ENCODE measurements at places on chromosomes 1 and 21.
A peak's percentile ranks its signal among the peaks of the same experiment; 100 is the strongest.

DNA sequence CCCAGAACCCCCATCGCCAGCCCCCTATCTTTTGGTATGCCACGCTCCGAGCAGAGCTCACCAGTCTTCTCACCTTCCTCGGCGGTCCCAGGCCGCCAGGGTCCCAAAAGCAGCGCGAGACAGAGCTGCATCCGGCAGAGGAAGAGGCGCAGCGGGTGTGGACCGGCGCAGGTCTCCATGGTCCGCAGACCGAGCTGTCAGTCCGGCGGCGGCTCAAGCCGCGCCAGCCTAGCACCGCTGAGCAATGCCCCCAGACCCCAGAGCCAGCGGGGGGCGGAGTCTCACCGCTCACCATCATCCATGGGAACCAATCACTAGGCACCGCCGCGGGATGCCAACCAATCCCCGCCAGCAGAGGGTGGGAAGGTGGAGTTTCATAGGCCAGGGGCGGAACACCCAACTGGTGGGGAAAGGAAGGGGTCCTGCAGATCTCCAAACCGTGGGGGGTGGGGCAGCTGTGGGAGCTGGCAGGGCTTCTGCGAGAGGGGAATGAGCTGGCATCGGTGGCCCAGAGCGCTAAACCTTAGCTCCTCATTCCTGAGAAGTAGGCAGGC, at the start of gene EPHA10:
TSS of gene EPHA10 (minus strand) at position 233 of the 554 bp plus-strand sequence. CDS start at position 179, 54 bp downstream.
- no peak for DNase-seq

DNA sequence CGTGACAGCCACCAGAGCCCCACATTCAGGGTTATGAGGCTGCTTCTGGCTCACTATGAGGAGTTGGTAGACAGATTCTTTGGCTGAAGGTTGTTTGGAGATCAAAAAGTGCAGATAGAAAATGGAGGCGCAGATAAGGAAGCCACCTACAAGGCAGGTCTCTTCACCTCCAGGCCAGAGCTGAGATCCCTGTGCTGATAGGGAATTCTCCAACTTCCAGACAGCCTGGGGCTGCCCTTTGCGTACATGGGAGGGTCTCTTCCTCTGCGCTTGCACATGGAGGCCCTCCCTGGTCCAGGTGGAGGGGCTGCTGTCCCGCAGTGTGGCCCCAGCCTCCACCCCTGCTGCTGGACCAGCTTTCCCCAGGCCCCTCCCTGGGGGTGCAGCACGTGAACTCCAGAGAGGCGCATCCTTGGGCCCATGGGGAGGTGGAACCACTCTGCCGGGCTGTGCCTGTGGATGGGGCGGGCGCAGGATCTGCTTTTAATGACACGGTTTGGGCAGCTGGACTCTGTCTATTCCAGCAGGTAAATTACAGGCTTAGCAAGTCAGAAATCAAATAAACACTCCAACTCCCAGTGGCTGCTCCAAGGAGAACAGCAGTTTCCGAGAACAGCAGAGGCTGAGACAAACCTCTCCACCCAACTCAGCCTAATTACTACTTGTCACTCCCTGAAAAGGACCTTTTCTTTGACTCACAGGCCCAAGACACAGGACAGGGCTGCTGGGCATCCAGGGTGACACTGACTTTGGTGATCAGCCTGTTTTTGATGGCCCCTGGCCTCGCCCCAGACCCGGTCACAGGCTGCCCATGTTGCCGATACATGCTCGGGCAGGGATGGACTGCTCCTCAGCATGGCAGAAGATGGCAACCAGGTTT, 12.4 kb downstream of the OXCT2 start:
- DNase-seq: no peak

DNA sequence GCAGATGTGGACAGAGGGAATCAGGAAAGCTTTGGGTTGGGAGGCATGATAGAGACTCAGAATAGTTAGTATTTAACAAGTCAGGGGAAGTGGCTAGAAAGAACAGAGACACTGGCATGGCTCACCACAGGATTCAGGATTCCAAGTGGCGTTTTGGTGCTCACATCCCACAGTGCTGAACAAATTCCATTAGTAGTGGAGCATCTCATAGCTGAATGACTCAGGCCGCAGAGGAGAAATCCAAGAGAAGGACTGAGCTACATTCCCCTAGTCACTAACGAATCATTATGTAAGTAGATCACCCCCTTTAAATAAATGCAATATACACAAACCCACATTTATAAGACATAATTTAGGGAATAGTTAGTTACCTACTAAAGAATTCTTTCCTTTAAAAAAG, 5.0 kb upstream of the KCNJ9 start:
- no peak for DNase-seq

DNA sequence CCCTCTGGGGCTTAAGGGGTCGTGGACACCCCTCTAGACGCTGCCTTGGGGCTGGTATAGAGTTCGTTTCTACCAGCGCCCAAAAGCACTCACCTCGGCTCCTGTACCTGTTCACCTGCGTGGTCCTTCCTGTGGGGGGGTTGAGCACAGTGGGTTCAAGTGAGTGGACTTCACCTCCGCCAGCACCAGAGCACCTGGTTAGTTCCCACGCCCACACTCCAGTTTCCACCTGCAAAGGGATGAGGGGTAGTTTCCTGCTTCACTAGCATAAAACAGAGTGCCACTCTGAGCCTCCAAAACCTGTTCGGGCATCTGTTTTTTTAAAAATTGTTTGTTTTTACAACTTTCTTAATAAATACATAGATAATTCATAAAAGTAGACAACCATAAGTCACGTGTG, 64.5 kb upstream of the SIPA1L2 start:
- no peak for DNase-seq

DNA sequence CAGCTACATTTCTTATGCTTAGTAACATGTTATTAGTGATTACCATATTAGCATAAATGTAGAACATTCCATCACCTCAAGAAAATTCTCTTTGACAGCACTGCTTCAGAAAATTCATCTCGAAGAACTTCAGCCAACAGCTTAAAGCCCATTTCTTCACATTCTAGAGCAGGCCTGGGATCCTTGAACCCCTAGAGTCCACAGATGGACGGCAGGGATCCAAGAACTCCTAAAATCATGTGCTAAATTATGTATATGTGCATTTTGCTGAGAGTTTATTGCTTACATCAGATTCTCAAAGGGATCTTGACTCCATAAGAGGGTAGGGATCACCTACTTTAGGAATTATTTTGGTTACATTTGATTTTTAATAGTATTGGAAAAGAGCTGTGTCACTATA, 76.2 kb upstream of the TEKT2 start:
- DNase-seq: no peak

- no peak for DNase-seq
Observed at GRCh38 chr1:94599095-94599813, 57.7 kb upstream of the F3 start.

GRCh38 chr1:51736702-51737101, 119.8 kb downstream of the OSBPL9 start:
- no peak for DNase-seq

- no peak for DNase-seq
Observed at GRCh38 chr1:243917177-243917862, 67.3 kb upstream of the AKT3 start.

GRCh38 chr1:40969445-40969844, 10.1 kb upstream of the CTPS1 start:
- DNase-seq: no peak

GRCh38 chr1:84078108-84078841, 65.8 kb upstream of the PRKACB start:
- no peak for DNase-seq

GRCh38 chr1:222680080-222680479, 32.2 kb downstream of the AIDA start:
- no peak for DNase-seq

DNA sequence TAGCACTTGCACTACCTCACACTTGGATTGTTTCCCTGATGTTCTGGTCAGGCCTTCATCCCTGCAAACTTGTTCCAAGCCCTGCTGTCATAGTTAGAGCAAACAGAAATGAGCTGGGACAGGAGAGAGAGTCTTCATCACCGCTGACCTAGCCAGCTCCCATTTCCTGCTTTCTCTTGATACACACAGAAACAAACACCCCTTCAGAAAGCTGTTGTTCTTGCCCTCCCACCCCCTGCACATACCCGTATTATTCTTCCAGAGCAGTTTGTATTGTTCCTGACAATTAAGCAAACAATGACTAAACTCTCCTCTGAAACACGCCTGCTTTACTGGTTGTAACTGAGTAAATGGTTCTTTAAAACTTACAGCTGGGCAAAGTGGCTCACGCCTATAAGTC, 2.9 kb upstream of the SYT2 start:
- no peak for DNase-seq

DNA sequence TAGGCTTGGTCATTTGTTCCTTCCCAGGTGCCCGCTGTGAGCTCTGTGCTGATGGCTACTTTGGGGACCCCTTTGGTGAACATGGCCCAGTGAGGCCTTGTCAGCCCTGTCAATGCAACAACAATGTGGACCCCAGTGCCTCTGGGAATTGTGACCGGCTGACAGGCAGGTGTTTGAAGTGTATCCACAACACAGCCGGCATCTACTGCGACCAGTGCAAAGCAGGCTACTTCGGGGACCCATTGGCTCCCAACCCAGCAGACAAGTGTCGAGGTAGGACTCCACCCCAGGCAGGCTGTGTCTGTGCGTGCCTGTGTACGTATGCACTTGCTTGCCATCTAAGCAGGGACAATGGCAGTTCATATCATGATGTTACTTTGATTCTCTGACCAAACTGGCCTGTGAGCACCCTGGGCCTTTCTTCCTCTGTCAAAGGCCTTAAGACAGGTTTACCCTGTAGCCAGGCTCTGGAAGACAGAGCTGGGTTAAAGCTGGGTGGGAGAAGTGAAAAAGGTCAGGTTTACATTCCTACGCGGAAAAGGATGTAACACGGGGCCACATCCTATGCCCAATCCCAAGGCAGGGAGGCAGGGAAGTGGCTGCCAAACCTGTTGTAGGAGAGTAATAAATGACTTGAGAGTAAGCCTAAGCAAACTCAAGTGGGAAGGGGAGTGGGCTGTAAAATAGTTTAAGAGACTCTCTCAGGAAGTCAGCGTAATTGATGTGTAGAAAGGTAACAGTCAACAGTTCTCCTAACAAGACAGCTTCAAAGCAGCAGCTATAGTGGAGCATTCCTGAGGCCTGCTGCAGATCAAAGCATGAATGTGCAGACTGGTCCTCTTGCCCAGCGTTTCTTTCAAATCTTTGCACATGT, 42.5 kb downstream of the LAMC2 start:
- no peak for DNase-seq

DNA sequence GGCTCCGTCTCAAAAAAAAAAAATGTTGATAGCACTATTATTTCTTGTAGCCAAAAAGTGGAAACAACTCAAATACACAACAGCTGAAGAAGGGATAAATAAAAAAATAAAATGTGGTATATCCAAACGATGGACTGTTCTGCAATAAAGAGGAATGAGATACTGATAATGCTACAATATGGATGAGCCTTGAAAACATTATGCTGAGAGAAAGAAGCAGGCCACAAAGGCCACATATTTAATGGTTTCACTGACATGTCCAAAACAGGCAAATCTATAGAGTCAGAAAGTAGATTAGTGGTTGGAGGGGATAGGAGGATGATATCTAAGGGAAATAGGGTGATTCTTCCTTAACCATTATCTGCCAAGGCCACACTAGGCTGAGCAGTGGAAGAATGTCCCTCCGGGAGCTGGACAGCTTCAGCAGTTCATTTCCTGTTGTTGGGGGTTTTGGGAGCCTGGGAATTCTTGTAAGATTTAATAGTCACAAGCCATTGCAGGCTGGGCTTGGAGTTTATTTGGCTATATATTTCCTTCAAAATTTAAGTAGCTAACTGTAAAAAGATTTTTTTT, 53.5 kb downstream of the ST3GAL3 start:
- DNase-seq: no peak

DNA sequence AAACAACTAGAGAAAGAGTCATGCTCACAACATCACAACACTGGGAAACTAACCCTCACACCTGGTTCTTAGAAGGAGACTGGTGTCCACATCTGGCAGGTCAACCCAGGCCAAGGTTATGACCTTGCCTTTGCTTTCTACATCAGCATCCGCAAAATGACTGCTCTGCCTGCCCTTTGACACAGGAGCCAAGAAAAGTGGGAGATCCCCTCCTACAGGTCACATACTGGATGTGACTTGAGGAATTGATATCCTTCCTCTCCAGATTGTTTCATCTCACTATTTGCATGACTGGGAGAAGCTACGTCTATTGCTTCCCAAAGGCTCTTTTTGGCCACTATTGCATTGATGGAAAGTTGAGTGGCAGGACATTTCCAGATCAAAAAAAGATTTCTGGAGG, 115.5 kb downstream of the MIS18A start:
- DNase-seq: no peak

DNA sequence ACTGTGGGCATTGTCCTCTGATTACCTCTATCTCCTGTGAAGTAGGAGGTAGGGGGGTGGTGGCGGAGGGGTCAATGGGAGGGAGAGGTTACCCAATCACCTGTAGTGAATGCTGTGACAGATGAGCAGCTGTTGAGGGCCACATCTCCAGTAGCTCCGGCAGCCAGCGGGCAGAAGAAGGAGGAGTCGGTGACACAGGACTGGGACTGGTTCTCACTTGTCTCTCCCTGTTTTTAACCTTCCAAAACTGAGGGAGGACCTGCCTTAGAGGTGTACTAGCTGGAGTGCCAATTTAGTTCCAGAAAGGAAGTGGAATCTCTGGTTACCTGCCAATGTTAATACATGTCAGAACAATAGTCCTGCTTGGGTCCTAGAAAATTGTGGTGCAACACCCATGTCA, 56.2 kb upstream of the ENAH start:
- DNase-seq: no peak

DNA sequence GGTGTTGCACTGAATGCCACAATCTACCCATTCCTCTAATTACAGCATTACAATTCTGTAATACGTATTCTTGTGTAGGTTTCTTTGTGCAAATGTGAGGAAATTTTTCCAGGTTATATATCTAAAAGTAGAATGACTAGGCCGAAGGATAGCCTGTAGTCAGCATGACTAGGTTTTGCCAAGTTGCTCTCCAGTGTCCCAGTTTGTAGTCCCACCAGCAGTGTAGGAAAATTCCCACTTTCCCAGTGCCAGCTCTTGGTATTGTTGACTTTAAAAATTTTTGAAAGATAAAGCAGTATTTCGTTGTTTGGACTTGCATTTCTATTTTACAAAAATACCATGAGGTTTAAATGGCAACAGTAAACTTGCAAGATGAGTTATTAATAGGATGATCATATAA, 3.0 kb downstream of the PARK7 start:
- no peak for DNase-seq

- DNase-seq: peak; percentile 79
Observed at GRCh38 chr1:12159816-12160215, 7.0 kb upstream of the TNFRSF1B start.

DNA sequence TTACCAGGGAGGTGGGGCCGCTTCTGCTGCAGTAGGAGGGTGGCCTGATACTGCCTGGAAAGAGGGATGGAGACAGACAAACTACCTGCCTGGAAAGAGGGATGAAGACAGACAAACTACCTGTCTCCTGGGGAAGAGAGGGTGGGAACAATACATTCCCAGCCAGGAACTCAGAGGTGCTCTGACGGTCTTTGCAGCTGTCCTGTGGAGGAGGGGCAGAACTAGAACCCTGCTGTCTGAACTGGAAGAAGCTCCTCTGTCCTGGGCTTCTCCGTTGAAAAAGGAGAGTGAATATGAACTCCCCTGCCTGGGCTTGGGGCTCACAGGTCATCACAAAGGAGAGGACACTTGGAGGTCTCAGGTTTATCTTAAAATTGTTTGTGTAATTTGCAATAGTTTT, 40.3 kb upstream of the ETV3 start:
- no peak for DNase-seq
